Cardiac muscle cell (in vitro differentiated cells and primary cell): ENCODE measurements at places on chromosomes 11 and 22.

DNA sequence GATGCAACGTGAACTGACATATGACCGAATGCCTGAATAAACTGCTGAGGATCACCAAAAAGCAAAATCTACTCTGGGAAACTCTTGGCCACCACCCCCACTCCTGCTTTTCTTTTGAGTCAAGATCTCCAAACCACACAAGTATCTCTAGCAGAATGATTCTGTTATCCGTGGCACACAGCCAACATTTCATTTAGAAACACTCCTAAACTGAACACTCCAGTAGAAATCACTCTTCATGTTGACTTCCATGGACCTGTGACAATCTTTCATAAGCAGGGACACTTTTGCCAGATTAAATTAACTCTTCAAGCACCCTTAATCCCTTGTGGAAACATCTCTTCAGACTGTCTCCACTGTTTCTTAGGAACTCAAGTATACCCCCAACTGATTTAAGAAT lies 44.4 kb downstream of the VSIG10L2 start:
- DNase-seq, result no peak

DNA sequence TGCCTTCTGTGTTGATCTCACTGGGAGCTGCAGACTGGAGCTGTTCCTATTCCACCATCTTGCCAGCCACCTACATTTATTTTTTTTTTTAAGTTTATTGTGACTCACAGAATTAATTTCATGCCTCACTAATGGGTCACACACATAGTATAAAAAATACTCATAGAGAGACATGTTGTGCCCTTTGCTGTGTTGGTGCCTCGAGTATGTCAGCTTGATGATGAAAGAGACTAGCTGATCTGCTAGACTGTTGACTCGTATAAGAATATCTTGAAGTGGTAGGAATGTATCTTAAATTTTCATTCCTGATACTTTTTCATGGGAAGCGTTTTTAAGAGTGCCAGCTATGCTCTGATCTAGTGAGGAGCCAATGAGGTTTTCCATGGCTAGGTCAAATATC lies 28.6 kb upstream of the AMPD3 start:
- no peak for DNase-seq

DNA sequence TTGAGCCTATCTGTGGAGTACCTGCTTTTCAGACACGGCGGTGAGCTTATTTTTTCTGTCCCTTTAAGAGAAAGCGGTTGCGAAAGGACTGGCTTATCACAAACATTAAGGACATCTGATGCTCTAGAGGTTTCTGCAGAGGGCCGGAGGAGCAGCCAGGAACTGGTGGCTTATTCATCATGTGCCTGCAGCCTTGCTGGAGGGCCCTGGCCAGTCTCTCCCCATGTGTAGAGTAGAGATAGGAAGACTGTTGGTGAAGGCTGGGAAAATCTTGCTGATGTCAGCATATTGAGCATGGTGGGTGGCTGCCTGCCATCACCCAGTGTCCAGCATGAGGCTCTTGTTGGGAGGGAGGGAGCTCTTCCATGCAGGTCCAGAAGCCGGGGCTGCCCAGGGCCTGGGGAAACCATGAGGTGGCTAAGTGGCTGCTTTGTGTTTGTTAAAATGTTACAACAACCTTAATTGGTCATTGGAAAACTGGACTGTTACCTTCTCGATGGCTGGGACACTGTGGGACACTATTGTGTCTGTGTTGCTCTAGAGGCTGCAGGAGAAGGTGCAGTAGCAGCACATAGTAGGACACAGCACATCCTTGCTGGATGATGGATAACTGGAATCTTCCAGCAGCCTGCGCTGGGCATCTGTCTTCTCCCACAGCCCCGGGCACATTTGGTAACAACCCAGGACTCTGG lies 54.3 kb downstream of the TSPAN18 start:
- peak; percentile 87 for DNase-seq

DNA sequence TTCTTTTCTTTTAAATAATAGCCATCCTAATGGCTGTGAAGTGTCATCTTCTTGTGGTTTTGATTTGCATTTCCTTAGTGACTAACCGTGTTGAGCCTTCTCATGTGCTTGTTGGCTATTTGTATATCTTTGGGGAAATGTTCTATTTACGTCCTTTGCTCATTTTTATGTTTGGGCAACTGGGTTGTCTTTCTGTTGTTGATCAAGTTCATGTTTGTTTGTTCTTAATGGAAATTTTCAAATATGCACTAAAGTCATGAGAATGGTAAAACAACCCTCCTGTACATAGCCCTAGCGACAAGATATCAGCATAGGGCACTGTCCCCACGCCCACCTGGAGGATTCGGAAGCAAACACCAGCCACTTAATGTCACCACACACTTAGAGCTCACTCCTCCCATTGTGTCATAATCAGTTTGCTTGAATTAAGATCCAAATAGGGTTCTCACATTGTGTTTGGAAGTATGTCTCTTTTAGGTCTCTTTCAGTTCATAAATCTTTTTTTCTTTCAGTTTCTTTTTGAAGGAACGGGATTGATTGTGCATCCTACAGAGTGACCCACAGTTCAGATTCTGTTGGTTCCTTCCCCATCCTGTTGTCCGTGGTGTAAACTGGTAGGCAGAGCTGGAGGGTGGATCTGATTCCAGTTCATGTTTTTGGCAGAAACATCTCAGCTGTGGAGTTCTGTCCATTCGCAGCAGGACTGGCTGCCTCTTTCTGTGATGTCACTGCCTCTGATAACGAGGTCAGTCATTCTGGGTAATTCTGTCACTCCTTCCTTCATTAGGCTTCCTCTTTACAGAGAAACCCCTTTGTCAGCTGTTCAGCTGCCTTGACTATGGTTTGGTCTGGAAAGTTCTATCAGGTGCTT lies 26.4 kb upstream of the ADORA2A start:
- no peak for DNase-seq

DNA sequence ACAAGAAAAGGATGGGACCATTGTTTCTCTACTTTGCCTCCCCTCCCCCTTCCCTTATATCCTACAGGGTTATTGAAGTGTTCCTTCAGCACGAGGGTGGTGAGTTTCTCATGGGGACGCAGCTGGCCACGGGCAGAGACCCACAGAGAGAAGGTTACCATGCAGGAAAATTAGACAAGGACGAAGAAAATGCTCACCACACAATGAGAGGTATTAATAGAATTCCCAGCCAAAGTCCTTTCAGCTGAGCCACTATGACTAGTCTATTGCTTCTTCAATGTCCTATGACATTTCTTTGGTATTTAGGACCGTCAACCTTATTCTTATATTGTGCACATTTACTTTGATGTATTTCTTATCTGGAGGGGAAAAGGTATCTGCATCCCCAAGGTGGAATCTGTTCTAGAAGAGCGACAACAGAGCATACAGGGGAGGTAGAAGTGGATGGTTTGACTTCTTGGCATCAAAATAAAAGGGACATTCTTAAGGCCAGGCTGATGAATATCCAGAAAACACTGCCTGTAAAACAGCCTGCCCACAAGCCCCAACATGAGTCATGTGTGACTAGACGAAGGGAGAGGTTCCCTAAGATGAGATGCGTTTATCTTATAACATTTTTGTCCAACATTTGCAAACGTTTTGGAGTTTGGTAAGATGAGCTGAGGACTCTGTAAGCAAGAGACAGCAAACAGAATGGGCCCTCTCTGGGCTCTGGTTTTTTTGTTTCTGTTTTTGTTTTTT lies 209.8 kb upstream of the NARS2 start:
- DNase-seq, result no peak

DNA sequence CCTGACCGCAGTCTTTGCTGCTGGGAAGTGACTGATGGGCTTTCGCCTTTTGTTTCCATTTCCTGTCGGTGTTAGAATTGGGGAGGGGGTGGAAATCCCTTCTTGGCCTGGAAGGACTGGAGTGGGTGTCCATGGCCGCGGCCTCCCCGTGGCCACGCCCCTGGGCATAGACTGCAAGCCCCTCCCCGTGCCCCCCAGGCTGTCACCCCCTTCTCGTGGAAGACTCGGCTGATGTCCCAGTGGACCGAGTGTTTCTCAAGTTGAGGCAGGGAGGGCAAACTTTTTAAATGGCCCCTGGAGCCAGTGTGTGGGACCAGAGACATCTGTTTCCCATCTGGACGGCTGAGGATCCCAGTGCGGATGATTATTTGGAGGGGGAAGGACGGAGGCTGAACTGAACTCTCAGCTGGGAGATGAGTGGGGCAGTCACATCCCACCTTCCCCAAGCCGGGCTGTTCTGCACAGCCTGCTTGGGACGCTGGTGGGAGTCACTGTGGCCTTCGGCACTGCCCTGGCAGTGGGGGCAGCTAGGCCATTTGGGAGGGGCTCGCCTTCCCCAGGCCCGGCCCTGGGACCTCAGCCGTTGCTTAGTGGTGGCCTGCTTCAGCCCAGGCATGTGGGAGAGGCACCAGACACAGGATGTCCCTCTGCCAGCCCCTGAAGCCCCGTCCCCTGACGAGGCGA lies 1.6 kb downstream of the CD81 start:
- no peak for DNase-seq

- DNase-seq, result no peak
Measured at GRCh38 chr11:18715476-18715875, 10.5 kb downstream of the IGSF22 start.

GRCh38 chr11:47220401-47220821 lies 5.6 kb downstream of the DDB2 start:
- DNase-seq, result peak; percentile 88

DNA sequence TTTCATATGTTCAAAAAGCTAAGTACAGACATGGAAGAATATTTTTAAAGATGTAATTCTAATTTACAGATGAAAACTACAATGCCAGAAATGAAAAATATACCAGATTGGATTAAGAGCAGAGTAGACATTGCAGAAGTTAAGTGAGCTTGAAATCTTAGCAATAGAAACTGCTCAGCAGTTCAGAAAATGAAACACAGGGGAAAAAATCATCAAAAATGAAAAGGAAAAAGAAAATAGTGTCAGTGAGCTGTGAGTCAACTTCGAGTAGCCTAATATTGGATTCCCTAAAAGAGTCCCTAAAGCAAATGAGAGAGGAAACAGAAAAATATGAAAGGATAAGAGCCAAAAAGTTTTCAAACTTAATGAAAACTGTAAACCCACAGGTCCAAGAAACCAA lies 25.8 kb upstream of the IL10RA start:
- no peak for DNase-seq

- DNase-seq, result no peak
Measured at GRCh38 chr11:47325271-47326041, 27.0 kb downstream of the MYBPC3 start.

DNA sequence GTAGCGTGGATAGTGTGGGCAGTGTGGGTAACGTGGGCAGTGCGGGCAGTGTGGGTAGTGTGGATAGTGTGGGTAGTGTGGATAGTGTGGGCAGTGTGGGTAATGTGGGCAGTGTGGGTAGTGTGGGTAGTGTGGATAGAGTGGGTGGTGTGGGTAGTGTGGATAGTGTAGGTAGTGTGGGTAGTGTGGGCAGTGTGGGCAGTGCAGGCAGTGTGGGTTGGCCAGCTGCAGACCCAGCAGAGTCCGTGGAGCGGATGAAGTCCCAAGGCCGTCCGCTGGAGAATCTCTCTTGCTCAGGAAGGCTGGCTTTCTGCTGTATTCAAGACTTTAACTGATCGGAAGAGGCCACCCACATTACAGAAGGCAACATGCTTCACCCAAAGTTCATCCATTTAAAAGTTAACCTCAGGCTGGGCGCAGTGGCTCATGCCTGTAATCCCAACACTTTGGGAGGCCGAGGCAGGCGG lies 26.1 kb upstream of the KRTAP5-6 start:
- DNase-seq, result no peak

GRCh38 chr11:1819074-1819473 lies 15.7 kb upstream of the SYT8 start:
- no peak for DNase-seq

DNA sequence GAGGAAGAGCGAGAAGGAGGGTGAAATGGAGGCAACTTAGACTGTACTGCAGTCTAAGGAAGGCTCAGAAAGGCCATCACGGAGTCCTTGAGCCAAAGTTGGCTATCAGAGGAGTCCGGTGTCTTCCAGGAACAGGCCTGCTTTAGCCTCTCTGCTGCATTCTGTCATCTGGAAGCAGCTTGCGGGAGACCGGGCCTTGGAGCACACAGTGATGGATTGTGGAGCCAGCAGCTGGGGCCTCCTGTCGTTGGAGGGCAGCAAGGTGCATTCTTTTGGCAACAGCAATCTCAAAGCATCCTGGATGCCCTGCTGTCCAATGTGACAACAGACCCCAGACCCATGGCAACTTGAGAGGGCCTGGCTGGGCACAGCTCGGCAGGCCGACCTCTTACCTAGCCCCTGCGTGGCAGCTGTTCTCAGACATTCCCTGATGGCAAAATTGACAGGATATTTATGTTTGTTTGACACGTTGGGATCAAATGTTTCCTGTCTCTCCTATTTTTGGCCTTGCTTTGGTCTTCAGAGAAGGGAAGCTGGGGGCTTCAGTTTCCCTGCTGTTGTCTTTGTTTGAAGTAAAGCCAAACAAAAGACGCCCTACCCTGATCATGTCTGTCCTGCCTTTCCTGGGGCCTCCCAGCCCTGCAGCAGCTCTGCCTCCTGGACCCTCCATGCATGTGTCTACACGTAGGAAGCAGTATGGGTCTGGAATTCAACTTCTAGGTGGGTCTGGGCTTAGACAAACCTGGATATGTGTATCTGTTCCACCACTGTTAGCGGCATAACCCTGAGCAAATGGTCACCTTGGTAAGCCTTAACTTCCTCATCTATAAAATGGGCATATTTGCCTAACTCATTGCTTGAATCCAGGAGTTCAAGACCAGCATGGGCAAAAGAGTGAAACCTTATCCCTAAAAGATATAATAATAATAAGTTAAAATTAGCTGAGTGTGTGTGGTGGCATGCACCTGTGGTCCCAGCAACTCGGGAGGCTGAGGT lies 43.9 kb upstream of the LMO2 start:
- DNase-seq, result no peak

DNA sequence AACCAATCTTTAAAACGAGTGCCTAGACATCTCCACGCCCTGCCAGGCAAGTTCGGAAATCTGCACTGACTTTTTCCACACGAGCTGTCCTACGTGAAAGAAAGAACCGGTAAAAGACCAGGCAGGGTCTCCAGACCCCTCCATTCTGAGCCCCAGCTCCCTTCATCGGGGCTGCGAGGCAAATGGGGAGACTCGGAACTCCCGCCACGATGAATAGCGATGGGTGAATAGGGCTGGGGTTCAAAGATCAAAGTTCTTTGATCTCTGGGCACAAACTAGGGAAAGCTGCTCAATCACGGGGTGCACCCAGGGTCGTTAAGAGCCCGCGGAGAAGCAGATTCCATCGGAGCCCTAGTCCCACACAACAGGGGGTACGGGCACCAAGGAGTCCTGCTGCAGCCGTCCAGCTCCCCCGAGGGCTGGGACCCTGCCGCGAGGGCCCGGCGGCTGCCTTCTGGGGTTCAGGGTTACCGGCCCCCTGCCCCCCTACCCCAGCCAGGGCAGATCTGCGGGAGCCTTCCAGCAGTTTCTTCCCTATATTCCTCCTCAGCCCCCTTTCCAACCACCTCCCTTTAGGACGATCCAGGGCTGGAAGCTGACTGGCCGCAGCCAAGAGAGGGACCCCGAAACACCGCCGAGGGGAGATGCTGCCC lies 1.1 kb downstream of the LRP4 start:
- DNase-seq, result no peak

- no peak for DNase-seq
Measured at GRCh38 chr11:59437770-59438169, 1.5 kb downstream of the OR5A1 start.

GRCh38 chr11:74770456-74770855 lies 21.8 kb downstream of the RNF169 start:
- DNase-seq, result no peak

GRCh38 chr11:134882141-134882540 lies 470.1 kb upstream of the B3GAT1 start:
- DNase-seq, result no peak
